Esophagus mucosa (tissue), 1 donor: ENCODE measurements at places on chromosomes 4 and X. TPM values are rescaled to one million over a fixed set of nuclear protein-coding genes. Genes with fewer than 3 reads are reported as not detected.

GRCh38 chr4:152154433-152154832 is 381.5 kb downstream of the FBXW7 start:
- no peak for ATAC-seq

DNA sequence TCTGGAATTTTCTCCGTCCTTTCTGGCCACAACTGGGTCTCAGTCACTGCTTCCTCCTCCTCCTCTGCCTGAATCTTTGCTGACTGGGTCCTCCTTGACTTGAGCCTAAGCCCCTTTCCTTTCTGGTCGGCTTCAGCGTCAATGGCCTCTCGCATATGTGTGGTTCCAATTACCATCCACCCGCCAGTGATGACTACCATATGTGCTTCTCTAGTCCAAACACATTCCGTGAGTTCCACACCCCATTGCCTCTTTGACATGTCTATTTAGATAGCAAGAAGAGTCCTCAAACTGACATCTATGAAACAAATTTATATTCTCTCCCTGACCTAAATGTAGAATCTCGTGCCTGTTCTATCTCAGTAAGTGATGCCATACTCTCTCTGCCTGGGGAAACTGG is 19.8 kb downstream of the MXRA5 start:
- ATAC-seq: no peak

DNA sequence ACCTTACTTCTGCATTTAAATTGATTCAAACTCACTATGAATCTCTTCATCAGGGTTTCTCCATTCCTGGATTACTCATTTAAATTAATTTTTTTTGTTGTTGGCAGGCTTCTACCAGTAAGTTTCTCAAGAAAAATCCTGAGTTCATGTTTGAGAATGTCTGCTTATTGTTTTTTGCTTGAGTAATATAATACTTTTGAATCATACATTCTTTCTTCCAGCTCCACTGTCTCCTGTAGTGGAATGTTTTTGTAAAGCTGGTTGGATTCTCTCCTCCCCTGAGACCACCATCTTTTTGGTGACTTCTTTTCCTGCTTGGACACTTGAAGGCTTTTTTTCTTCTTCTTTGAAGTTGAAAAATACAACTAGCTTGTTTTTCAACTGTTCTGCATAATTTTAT is 4.3 kb upstream of the MID1IP1 start:
- no peak for ATAC-seq

- ATAC-seq: no peak
Observed at GRCh38 chrX:21151051-21151450, 223.2 kb upstream of the CNKSR2 start.

- no peak for ATAC-seq
Observed at GRCh38 chr4:4666693-4667621, 125.1 kb upstream of the STX18 start.

- no peak for ATAC-seq
Observed at GRCh38 chr4:94653095-94653649, 104.6 kb upstream of the BMPR1B start.

- no peak for ATAC-seq
Observed at GRCh38 chr4:70337886-70338420, 3.2 kb downstream of the CABS1 start.

GRCh38 chr4:13092702-13093101 is 391.4 kb downstream of the RAB28 start:
- no peak for ATAC-seq

DNA sequence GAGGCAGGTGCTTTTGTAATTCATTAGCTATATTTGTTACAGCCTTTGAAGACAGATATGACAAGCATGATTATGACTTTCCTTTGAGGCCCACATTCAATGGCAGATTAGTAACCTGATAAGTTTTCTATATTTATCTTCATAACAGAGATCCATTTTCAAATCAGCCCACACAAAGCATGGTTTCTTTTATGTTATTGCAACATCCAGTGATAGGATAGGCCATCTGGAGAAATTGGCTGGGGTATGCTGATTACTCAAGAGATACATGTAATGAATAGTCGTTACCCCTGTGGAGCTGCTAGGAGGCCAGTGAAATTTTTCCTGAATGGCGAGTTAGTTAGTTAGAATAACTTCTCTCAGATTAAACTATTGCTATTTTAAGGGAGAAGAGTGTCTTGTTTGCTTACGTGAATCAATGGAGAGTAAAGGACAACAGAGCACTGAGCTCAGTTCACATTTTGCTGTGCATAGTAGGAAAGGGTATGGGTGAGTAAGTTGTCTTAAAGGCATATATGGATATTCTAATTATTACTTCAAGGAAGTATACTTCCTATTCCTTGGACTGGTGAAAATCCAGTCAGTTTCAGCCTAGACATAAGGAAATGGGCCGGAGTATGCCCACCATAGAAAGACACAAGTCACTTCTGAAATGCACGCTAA is 79.2 kb upstream of the DKK2 start:
- ATAC-seq: no peak

GRCh38 chrX:147174591-147174990 is 360.0 kb upstream of the CXorf51A start:
- no peak for ATAC-seq

DNA sequence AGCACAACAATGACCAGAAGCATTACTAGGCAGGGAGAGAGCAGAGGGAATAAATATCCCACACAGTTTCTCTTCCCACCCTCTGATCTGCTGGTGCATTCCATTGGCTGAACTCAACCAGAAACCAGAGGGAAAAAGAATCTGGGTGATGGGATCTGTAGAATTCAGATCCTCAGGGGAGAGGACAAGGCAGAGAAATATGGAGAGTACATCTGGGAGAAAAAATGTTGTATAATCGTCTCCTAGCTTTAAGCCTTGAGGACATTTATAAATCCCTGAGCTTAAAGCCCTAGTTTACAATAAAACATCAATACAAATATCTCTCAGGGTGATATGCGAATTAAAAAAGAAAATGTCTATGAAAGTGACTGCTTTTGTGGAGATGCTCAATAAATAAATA is 368.1 kb upstream of the MAD2L1 start:
- ATAC-seq: no peak

- ATAC-seq: peak; percentile 45
Observed at GRCh38 chr4:54658252-54659093, 716 bp downstream of the KIT start.

DNA sequence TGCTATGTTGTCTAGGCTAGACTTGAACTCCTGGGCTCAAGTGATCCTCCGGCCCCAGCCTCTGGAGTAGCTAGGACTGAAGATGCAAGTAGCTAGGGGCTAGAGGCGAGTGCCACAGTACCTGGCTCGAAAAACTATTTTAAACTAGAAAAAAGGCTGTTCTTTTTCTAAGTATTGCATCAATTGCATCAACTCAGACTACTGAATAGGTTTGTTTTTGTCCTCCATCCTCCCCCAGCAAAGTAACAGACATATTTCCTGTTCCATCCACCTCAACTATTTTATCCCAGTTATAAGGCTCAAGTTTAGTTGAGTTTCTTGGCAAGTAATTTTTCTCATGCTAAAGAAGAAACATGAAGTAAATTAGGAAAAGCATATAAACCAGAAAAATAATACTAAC is 4.1 kb downstream of the SH3RF1 start:
- ATAC-seq: no peak

- ATAC-seq: no peak
Observed at GRCh38 chrX:9604111-9604907, 139.5 kb downstream of the TBL1X start.

- no peak for ATAC-seq
Observed at GRCh38 chr4:183826461-183826860, 78.6 kb upstream of the STOX2 start.

Gene CT47B1
- total RNA-seq: not detected

Gene EGF
- 0.24 TPM for total RNA-seq

Gene SPIN2A
- total RNA-seq: not detected

Gene FRMPD4
- not detected for total RNA-seq

Gene BEX3
- total RNA-seq: 46.9 TPM

Gene CWH43
- 34.5 TPM for total RNA-seq

Gene RPL39
- 2,055 TPM for total RNA-seq

Gene PCYT1B
- total RNA-seq: 0.64 TPM

Gene CT83
- total RNA-seq: not detected

Gene DYNLT3
- total RNA-seq: 46.0 TPM

Gene ZBTB49
- total RNA-seq: 4.2 TPM

Gene FAM9B
- not detected for total RNA-seq

Gene GYPE
- not detected for total RNA-seq

Gene MND1
- 4.4 TPM for total RNA-seq
